ENCODE measurements at places on chromosomes 11 and 22. TPM values are rescaled to one million over a fixed set of nuclear protein-coding genes. Genes with fewer than 3 reads are reported as not detected.

DNA sequence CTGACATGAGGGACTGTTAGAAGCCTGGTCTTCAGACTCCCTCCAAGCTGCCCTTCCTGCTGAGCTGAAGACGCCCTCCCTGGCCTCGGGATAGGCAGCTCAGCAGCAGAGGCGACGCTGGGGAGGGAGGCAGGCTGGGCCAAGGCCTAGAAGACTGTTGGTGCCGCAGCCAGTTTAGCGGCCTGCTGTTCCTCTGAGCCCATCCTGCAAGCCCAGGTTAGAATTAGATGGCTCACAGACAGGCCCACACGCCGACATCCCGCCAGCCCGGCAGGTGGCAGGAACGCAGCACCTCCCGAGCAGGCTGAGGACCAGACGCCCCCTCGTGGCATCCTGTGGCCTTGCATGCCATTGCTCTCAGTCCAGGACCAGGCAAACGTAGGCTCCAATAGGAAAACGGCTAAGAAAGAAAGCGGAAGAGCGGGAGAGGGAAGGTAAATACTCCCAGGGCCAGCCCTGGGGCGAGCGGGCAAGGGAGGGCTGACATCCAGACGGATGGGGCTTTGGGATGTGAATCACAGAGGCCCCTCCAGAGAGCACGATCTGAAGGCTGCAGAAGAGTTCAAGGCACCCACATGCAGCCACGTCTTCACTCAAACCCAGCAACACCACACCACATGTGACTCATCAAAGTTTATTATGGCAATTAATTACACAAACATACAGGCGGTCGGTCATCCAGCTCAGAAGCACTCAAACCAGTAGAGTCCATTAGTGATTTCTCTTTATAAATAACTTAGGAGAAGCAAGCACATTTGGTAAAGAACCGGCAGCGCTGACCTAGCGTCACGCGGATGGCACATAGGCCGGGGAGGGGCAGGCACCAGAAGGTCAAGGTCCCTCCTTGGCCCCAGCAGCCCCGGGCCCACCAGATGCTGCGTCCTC lies 27.6 kb downstream of the CD5 start:
- DNase-seq, result peak; percentile 91

DNA sequence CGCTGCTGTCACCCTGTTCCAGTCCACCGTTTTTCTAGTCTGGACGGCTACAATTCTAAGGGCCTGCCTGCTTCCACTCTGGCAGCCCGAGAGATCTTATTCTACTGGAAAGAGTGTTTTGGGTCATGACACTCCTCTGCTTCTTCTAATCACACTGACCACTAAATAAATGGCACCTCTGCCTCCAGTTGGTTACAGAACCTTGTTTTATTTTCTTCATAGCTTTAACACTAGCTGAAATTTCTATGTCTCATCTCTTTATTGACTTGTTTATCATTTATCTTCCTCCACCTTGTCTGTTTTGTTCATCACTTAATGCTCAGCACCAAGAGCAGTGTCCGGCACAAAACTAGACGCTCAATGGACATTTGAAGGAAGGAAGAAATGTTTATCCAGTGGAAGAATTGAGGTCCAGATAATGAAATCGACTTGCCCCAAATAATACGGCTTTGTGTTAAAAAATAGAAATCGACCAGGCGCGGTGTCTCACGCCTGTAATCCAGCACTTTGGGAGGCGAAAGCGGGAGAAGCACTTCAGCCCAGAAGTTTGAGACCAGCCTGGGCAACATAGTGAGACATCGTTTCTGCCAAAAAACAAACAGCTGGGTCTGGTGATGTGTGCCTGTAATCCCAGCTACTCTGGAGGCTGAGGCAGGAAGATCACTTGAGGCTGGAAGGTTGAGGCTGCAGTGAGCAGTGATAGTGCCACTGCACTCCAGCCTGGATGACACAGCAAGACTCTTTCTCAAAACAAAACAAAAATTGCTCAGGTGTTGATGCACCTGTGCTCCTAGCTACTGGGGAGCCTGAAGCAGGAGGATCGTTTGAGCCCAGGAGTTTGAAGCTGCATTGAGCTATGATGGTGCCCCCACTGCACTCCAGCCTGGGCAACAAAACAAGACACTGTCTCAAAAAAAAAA lies 693 bp upstream of the PRR14L start:
- no peak for DNase-seq

DNA sequence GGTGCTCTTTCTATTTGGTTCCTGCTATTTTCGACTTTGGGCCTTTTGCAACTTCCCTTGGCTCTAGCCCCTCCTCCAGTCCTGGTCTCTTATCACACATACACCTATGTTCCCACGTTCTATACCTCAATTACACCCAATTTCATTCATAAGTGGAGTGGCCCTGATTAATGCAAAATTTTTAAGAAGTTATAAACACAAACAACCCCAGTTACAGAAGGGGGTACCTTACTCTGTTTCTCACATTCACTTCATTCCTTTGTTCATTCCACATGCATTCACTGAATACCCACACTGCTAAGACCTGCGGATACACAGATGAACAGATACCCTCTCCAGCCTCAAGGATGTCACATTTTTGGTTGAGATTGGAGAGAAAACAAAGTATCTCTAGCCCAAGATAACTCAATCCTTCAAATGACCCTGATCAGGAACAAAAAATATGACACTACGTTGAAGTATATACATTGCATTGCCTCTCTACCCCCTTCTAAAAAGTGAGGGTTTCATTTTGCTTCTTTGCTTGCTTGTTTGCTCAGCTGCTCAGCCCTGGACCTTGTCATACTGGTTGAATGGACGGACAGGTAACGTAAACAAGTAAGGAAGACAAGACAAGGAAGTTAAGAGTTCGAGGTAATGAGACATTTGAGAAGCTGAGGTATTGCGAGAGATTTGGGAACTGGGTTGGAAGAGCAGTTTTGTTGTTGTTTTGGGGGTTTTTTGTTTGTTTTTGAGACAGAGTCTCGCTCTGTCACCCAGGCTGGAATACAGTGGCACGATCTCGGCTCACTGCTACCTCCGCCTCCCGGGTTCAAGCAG lies 3.6 kb upstream of the VPS37C start:
- no peak for DNase-seq

DNA sequence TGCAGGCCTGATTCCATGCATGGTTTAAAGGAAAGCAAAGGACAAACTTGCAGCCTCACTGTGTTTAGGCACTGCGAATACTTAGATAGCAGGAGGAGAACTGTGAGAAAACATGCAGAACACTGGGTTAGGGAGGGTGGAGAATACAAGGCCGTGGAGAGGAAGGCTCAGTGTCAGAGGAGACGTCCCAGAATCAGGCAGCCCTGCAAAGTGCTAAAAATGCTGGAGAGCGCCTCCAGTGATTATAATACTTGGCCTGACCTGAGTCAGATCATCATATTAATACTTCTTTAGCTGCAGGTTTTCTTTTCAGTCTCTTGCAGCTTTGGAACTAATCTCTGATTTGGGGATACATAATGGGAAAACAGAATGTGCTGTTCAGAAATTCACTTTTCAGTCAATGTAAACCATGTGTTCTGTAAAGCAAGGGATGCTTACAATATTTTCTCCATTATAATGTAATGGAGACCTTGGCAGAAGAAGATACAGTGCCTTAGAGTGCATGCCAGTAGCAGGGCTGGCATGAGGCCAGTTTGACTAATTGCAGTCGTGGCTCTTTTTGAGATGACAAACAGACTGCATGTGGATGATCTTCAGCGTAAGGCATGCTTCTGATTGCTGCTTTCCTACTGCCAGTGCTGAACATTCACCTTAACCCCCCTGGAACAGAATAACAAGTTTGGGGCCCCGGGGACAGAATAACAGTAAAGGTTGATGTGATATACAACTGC lies 16.8 kb downstream of the EXT2 start:
- no peak for DNase-seq

GRCh38 chr11:126426820-126427749 lies 71.6 kb downstream of the ST3GAL4 start:
- no peak for DNase-seq

GRCh38 chr22:43755011-43755410 lies 57.1 kb downstream of the EFCAB6 start:
- no peak for DNase-seq

- DNase-seq, result no peak
Measured at GRCh38 chr11:3222003-3222855, 3.6 kb upstream of the MRGPRG start.

DNA sequence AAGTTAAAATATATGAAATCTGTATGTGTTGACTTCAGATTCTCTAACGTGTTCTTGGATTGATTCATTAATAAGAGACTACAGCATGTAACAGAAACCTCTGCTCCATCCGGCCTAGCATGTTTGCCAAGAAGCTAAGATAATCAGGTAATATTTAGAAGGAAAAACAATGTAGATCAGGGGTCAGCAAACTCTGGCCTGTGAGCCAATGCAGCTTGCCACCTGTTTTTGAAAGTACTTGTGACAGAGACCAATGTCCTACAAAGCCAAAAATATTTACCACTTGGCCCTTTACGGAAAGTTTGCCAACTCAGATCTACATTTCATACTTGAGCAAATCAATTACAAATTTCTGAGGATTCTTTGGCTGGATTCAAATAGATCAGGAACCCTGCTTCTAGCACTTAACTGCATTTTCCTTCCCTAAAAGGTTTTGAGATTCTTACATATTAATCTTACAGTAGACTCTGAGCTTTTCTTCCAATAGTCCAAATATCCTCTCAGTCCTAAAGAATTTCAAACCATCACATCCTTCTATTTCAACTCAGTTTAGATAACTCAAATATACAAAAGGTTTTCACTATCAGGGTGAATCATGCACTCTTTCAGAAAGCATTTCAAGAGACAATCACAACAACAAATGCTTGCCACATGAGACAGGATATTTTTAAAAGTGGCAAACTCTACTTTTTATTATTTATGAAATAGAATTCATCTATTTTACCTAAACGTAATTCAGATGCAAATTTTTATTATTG lies 29.5 kb downstream of the APOL5 start:
- no peak for DNase-seq

DNA sequence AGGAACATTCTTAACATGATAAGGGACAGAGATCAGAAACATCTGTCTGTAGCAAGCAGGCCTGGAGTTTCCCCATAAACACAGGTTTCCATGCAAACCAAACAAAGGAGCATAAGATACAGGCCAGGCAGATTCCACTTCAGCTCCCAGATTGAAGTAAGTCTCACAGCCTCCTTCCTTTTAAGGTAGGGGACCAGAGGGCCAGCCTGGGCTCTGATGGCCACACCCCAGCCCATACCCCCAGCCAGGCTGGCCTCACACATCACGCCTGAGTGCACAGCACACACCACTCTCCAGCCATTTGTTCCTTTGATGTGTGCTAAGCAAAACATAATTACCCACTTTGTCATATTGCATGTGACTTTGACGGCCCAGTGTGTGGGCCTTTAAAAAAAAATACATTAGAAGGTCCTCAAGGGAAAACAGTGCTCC lies 518.7 kb downstream of the NTM start:
- no peak for DNase-seq

UBQLNL gene
- 0.24 TPM for total RNA-seq

NXPE4 gene
- not detected for total RNA-seq

CABP4 gene
- total RNA-seq, result 1.1 TPM

Measured in Right ventricle myocardium inferior (tissue), 1 donor.